ENCODE measurements at places on chromosomes 11 and 22.

DNA sequence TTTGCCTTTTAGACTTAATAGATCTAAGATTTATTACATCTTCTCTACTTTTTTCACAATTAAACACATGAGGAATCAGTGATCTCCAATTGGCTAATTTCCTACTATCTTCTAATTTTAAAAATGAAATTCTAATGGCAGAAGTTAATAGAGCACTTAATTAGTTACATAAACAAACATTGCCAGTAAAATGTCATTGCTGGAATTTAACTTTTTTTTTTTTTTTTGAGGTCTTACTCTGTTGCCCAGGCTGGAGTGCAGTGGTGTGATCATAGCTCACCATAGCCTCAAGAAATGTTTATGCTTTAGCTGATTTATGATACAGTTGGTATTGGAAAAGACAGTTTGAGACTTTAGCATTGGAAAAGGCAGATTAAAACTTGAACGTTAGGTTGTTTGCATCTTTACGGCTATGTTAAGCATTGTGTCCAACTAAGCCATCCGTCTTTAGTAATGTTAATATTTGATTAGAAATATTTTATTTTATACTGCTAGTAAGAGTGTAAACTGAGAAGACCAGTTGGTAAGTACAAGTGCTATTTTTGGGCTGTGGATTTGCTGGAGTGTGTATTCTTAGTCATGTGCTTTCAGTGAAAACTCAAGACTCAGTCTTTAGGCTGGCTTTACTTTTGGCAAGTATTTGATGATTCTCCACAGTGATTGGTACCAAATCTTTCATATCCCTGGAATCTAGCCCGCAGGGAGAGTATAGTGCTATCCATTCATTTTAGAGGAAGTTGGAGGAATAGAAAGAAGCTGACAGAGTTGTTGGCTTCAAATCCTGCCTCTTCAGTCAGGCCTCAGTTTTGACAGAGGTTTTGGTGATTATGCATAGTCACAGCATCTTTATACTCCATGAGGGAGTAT is 4.5 kb downstream of the ANO5 start:
- DNase-seq = no peak

DNA sequence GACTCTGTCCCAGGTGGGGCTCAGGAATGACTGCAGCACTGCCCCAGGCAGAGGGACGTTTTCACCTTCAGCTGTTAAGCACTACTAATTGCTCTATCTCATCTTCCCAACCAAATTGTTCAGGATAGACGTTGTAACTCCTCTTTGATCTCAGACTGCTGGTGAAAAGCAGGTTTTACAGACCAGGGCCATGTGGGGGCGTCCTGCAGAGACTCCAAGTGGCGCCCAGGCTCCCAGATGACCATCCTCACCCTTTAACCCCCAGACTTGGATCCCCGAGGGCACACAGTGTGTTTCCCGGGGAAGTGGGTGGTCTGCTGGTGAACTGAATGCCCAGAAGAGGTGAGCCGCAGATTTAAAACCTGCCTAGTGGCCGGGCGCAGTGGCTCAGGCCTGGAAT is 23.9 kb downstream of the FADD start:
- no peak for DNase-seq

- no peak for DNase-seq
Observed at GRCh38 chr22:37560608-37561211, 430 bp downstream of the CDC42EP1 start.

DNA sequence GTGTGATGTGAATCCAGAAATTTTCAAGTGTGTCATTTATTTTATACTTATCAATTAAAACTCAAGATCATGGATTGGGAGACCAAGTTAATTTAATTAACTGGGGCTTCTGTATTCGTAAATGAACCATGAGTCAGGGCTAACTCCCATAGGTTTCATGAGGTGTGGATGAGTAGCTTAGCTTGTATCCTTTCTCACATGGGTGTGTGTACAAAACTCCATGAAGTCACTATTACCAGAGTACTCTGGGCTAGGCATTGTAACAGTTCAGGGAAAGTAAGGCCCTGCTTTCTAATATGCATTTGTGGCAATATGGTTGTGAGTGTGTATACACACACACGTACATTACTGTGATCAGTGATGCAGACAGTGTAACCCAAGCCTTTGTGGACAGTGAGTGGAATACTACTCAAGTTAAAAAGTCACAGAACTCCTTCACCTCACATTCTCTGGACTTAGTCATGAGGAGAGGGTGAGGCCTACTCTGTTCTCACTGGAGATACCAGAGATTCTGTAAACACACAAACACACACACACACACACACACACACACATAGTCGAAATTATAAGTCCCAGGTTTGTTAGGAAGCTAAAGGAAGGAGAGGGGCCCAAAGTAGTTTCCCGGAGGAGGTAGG is 3.5 kb downstream of the CNTF start:
- no peak for DNase-seq

GRCh38 chr11:104327861-104328511 is 164.0 kb upstream of the PDGFD start:
- no peak for DNase-seq

DNA sequence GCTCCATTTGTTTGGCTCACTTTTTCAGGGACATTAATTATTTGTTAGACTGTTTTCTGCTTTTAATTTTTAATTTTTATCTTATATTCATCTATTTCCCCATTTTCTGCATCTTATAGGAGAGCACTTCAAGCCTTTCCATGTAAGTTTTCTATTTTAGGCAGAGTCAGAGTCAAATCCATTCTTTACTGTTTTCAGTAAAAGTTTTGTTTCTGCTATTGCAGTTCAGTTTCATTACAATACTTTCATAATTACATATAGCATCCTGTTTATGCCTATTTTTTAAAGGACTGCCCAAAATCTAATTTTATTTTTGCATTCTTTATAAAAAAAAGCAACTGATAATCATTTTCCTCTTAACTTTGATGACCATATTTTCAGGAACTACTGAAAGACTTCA is 3.8 kb upstream of the OR10A5 start:
- DNase-seq = no peak

GRCh38 chr11:2542406-2542805 is 97.6 kb downstream of the KCNQ1 start:
- no peak for DNase-seq

- no peak for DNase-seq
Observed at GRCh38 chr11:78234006-78234405, 45.3 kb downstream of the USP35 start.

GRCh38 chr11:31487848-31488247 is 21.6 kb downstream of the IMMP1L start:
- DNase-seq = peak; percentile 27

DNA sequence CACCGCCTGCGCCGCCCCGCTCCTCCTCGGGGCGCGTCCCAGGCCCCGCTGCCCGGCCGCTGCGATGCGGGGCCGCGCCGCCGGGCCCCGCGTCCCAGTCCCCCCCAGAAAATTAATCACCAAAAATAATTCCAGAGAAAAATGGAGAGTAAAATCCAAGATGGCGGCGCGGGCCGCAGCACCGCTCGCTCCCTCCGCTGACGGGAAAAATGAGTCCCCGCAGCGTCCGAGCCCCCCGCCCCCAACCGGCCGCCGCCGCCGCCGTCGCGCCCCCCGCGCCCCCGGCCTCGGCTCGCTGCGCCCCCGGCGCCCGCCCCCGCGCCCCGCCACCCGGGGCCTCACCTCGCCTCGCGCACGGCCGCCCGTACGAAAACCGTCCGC is at the start of gene KMT5B:
KMT5B (minus strand) TSS at position 162 of the 381 bp plus-strand sequence. CDS start 23,220 bp downstream, outside the sequence.
- peak; percentile 64 for DNase-seq

- DNase-seq = no peak
Observed at GRCh38 chr11:111449696-111450479, 62.3 kb downstream of the BTG4 start.

DNA sequence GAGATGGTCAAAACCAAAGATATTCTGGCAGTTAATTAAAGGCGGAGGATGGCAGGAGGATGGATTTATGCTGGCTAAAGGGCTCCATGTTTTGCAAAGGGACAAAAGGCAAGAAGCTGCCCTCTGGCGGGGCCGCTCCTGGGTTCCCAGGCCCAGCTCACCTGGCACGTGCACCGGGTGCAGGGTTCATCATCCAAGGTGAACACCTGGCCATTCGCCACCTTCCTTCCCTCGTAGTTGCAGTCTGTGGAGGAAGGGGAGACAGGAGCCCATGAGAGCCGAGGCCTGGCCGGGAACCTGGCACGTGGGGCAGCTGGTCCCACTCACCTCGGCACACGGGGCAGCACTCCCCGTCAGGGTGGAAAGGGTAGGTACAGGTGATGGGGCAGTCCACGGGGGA is 23.8 kb downstream of the PGA5 start:
- DNase-seq = no peak

GRCh38 chr11:118168751-118169150 is 7.7 kb downstream of the SCN2B start:
- no peak for DNase-seq

DNA sequence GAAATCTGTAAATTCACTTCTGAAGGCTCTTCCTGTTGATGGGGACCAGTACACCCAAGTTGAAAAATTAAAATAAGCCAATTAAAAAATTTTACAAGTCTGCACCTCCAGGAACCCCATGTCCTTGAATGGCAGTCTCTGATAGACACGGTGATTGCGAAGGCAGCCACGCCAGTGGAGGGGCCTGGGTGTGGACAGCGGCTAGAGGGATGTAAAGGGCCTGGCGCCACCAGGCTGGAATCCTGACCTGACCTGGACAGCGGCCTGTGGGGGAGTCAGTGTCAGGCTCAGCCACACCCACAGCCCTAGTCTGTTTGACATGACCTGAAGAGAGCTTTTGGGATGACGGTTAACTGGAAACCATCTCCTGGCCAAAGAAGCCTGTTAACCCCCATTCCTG is 49.5 kb upstream of the RFPL3 start:
- no peak for DNase-seq

GRCh38 chr11:1472180-1473005 is 14.2 kb downstream of the MOB2 start:
- no peak for DNase-seq

DNA sequence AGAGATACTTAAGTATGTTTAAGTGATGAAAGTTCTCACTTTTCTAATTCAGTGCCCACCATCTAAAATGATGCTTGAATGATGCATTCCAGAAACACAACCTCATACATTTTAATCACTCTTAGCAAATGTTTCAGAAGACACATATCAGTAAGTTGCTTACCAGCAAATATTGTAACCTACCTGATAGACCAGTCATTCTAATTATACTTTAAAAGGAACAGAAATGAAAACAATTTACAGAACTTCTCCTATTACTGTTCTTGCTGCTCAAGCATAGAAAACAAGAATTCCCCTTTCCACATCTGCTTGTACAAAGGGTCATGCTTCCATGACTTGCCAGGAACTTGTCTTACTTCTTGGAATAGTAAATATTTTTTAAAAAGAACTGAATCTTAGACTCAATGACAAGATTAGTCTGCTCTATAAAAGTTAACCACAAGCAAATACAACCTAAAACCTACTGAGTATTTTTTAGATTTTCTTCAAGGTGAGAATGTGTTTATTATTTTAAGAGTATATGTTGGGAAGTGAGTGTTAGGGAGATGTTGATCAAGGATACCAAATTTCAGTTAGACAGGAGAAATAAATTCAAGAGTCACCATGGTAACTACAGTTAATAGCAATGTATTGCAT is 82.0 kb upstream of the SC5D start:
- no peak for DNase-seq

- no peak for DNase-seq
Observed at GRCh38 chr22:35399114-35399677, 744 bp upstream of the MCM5 start.

- no peak for DNase-seq
Observed at GRCh38 chr11:70621241-70621640, 222.9 kb downstream of the CTTN start.

DNA sequence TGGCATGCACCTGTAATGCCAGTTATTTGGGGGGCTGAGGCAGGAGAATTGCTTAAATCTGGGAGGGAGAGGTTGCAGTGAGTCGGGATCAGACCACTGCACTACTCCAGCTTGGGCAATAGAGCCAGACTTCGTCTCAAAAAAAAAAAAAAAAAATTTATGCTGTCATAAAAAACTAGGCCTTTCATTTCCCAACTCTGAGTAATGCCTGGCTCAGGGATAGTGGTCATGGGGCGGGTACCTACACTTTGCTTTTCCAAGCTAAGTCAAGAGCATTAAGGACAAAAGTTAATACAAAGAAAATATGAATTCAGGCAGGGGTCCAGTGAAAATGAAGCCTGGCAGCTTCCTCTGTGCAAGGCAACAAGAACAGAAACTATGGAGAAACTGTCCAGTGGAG is 16.3 kb downstream of the CPSF7 start:
- no peak for DNase-seq

DNA sequence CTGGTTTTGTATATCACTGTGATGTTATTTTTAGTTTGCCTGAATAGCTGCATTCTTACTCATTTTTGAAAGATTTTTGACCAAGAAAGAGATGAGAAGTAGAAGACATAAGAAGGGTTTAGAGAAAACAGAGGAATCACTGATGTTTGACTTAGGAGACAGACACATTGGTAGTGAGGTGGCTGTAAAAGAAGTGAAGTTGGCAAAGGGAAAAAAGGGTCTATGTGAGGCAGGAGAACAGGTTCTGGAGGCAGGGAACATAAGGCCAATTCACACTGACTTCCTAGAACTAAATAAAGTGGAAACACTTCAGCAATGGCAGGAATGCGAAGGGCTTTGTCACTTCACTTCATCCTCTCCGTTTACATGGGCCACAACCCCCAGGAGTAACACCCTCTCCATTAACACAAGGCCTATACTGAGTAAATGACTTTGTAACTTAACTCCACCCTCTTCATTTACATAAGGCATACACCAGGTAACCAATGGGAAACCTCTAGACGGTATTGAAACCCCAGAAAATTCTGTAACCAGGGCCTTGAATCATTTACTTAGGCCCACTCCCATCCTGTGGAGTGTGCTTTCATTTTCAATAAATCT is 36.5 kb downstream of the CTSC start:
- DNase-seq = no peak

GRCh38 chr22:44200855-44201550 is 20.3 kb downstream of the PARVG start:
- no peak for DNase-seq

GRCh38 chr11:26522912-26523610 is 49.0 kb downstream of the MUC15 start:
- no peak for DNase-seq

DNA sequence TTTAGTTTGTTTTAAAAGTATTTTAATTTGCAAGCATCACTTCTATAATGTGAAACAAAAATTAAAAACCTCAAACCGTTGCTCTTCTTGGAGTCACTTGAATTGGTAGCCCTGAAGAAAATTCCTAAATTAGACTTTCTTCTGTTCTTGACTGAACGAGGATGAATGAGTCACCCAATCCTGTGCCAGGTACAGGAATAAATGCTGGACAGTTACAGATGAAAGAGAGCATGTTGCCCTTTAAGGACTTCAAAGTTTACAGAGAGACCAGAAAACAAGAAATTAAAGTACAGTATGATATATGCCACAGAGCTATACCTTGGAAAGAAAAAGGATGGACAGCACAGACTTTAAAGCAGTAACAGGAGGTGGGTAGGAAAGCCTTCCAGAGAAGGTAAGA is 41.3 kb upstream of the CXCR5 start:
- no peak for DNase-seq

Measured in neuronal stem cell (in vitro differentiated cells).